ENCODE measurements at places on chromosomes 13 and 19. TPM values are rescaled to one million over a fixed set of nuclear protein-coding genes. Genes with fewer than 3 reads are reported as not detected.

Gene ZNF577
- total RNA-seq: 10.4 TPM

Gene TGFBR3L
- total RNA-seq: not detected

Gene ALDH16A1
- 29.9 TPM for total RNA-seq

DNA sequence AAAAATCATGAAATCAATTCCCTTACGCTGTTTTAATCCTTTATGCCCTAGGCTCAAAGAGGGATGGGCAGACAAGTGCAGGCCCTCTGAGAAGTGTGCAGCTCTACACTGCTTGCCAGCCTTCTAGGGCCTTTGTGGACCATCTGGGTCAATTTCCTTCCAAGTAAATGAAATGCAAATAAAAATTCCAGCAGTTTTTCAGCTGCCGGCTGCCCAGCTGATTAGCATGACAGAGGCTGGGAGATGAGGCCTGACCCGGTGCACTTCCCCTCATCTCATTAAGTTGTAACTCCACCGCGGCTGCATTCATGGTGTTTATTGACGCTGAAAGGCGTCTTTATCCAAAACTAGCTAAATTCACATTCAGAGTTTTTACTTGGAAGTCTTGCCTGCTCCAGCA is 47.5 kb upstream of the GSX1 start:
- no peak for DNase-seq

GRCh38 chr13:77555246-77555645 is 19.7 kb downstream of the SCEL start:
- DNase-seq: no peak

Gene ACER1
- not detected for total RNA-seq

Gene NTN5
- 0.08 TPM for total RNA-seq

Gene UBE2L5
- not detected for total RNA-seq

- DNase-seq: no peak
Measured at GRCh38 chr19:8332976-8333766, 9.9 kb downstream of the KANK3 start.

Gene KLK14
- not detected for total RNA-seq

Gene SSBP4
- 55.8 TPM for total RNA-seq

DNA sequence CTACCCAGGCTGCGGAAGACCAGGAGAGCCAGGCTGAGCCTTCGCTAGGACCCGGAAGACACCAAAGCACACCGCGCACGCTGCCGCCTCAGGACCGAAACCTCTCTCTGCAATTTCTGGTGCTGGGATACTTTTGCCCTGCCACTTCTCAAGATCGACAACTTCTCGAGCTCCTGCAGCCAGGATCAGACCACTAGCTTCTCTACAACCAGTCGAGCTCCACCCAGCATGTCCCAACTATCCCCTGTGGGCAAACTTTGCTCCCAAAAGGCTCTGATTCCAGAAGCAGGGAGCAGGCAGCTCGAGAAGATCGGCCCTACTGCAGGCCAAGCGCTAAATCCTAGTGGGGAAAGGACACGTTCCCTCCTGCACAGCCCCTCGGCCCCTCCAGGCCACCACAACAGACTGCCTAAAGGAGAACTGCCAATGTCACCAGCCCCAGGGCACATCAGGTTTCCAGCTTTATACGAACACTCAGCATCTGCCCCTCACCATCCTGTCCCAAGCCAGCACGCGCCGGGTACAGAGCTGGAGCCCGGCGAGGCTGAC is 979 bp downstream of the AKAP8 start:
- peak; percentile 77 for DNase-seq

DNA sequence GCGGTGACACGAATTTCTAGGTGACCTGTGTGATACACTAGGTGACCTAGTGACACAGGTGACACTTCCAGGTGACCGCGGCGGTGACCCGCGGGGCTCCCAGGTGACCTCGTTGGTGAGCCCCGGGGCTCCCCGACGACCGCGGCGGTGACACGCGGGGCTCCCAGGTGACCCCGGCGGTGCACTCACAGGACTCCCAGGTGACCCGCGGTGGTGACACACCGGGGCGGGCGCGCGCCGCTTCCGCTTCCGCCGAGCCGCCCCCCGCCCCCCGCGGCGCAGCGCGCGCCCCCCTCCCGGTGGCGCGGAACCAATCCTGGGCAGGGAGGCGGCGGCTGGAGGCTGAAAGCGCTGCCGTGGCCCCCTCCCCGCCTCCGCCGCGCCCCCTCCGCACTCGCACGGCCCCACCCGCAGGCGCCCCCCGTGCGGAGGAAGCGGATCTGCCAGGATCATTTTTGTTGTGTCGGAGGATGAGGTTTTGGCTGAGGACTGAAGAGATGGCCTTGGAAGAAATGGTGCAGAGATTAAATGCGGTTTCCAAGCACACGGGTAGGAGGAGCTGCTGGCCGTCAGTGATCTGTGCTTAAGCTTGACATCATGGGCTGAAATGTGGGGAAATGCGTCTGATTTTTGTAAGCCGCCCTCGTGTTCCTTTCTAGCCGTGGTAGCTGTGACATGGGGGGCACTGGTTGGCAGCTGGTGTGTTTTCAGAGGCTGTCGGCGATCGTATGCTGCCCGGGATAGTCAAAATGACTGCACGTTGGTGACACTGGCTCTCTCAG is at the start of gene MCF2L:
MCF2L (plus strand) TSS at position 305 of the 782 bp plus-strand sequence; CDS start at position 471, 166 bp downstream.
- peak; percentile 80 for DNase-seq

Measured in hepatocyte (in vitro differentiated cells).